Ecto neural progenitor cell (in vitro differentiated cells): ENCODE measurements at places on chromosomes 13 and 19.
A peak's percentile ranks its signal among the peaks of the same experiment; 100 is the strongest.

- DNase-seq: no peak
Measured at GRCh38 chr19:40663695-40664692, 26.5 kb downstream of the NUMBL start.

- DNase-seq: no peak
Measured at GRCh38 chr13:101942535-101943157, 459.2 kb downstream of the FGF14 start.

DNA sequence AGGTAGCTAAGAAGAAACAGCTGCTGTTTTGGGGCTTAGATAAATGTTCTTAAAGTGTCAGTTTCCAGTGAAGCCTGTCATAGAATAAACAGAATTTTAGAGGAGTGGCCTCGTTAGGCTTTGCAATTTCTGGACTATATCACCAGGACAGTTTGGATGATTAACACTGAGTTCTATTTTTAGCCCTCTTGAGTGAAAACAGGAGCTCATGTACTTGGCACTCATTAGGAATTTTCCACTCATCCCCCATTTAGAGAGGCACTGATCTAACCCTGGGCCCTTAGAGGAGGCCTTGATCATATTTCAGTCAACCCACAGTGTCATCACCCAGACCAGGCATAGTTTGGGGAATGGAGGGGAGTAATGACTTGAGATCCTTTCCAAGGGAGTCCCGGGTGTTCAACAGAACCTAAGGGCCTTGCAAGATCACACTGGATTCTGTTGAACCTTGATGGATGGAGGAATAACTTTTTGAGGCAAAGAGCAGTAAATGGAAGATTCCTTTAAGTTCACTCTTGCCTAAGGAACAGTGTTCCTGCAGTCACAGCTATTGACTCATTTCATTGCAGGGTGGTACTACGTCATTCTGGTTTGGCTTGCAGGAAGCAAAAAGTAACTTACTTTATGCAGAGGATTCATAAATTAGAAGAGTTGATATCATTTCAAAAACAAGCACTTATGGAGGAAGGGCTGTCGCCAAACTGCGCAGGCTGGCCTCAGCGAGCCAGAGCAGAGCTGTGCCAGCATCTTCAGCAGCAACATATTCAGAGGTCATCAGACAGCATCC, 160.2 kb downstream of the SLC7A1 start:
- no peak for DNase-seq

DNA sequence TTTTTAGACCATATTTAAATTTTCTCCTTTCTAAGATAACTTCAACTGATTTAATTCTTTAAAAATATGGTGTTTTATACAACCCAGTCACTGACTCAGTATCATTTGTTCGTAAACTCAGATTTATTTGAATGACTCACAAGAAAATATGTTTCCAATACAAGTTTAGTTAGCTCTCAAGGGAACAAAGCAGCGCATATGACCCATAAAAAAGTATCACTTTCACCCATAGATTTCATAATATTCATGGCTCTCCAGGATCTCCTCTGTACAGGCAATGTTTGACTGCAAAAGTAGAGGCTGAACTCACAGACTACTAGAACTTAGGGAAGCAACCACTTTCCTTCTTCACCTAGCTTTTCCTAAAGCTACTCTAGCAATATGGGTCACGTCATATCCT, 405.6 kb upstream of the PCDH9 start:
- DNase-seq: no peak

- DNase-seq: no peak
Measured at GRCh38 chr13:33284031-33284430, 1.5 kb downstream of the STARD13 start.

- DNase-seq: no peak
Measured at GRCh38 chr19:41548954-41549688, 26.8 kb upstream of the CEACAM21 start.

DNA sequence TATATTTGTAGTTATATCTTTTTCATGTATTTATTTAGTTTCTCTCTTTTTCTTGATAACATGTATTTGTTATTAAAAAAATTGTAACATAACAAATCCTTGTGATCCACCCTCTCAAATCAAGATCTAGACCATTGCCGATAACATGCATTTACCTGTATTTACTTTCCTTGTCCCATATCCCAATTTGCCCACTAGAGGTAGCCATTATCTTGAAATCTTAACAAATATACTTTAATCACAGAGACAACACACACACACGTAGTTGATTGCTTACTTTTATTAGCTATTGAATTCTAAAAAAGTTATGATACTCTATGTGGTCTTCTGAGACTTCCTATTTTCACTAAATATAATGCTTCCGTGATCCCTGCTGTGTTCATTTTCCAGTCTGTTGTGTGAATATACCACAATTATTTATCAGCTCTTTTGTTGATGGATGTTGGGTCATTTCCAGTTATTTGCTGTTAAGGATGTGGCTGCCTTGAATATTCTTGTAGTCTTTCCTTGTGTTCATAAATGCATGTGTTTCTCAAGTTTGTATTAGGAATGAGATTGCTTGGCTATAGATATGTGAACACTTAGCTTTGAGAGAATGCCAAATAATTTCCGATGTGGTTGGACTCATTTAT, 31.3 kb upstream of the ZMYM2 start:
- no peak for DNase-seq

GRCh38 chr13:52638666-52639328, 3.4 kb upstream of the HNRNPA1L2 start:
- DNase-seq: no peak

- peak; percentile 52 for DNase-seq
Measured at GRCh38 chr19:11848594-11849469, at the start of gene ZNF439. Gene ZNF439, plus strand, starts transcription at chr19:11848726. Its CDS starts 142 bp downstream, at chr19:11848868.

- DNase-seq: no peak
Measured at GRCh38 chr19:39199025-39199424, 2.3 kb downstream of the NCCRP1 start.

- DNase-seq: peak; percentile 55
Measured at GRCh38 chr19:30228835-30229524, 143.2 kb upstream of the ZNF536 start.

DNA sequence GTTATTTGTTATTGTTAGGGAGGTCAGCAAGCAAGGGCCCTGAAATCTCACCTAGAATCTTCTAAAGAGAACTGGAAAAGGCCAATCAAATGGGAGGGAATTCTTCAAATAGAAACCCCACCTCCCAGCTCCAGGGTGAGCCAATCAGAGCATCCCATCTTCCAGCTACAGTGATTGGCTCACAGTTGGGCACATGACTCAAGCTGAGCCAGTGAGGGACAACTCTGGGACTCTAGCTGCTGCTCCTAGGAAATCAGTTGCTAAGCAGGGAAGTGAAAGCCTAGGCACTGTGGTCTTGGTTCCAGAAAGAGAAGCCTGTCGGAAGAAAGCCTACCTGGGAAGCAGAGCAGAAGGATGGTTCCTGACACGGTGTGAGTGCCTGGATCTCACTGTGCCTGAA, 13.4 kb downstream of the TM6SF2 start:
- no peak for DNase-seq

DNA sequence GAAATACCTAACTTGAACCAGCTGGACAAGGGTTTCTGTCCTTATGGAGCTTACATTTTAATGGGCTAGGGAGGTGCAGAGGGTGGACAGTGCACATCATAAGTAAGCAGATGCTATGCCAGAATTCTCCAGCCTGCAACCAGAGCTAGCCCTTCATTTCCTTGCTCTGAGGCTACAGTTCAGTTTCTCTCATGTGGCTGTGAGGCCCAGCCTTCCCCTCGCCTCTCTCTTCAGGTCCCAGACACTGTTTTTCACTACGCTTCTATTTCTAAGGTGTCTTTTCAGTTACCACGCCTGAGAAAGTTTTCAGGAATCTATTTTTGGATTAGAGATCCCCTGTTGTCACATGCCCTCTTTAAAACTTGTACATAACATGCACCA, 141.9 kb downstream of the PCCA start:
- DNase-seq: no peak

DNA sequence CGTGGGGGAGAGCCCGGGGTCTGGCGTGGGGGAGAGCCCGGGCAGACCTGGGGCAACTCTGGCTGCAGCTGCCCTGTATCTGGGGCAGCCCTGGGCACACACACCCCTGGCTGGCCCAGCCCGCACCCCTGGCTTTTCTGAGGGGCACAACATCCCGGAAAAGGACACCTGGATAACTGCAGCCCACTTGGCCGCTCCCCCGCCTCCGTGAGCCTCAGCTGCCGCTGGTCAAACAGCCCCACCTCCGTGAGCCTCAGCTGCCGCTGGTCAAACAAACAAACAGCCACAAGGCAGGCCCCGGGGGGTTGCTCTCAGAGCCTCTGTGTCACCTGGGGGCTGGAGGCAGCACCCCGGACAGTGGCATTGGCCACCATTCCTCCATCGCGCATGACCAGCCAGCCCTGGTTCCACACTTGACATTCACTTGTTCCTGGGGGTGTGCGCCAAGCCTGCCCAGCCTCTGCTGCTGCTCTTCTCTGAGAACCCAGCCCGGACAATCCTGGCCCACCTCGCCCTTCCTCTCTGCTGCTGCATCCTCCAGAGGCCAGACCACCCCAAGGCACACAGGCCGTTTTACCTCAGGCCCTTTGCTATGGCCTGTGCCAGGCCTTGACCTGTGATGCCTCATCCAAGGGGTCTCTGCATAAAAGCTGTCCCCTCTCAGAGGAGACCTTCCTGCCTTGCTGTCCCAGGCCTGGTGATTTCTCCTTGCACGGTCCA, 19.9 kb downstream of the CEBPG start:
- no peak for DNase-seq

DNA sequence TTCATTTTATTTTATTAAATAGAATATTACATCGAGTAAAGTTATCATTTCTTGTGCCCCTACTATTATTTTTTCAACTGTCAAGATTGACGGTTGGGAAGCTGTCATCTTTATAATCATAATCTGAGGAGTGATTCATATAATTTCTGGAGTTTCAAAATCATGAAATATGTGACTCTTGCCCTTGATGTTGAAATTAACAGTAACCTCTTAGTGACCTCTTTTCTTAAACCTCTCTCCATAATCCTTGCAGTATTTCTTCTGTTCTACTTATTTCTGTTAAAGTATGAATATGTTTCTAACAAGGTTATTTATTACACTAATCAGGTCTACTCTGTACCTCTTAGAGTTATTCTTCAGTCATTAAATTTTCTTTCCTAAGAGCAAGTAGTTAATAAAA, 663.8 kb downstream of the LIG4 start:
- no peak for DNase-seq
